ENCODE measurements at places on chromosomes 3 and 15. TPM values are rescaled to one million over a fixed set of nuclear protein-coding genes. Genes with fewer than 3 reads are reported as not detected.

GRCh38 chr3:159513867-159514380 is 474.7 kb upstream of the IL12A start:
- H3K4me1 ChIP-seq = no peaks in the 10 kb centered on the region
- no peak overlapping the region for H3K27ac ChIP-seq
- H3K4me3 ChIP-seq = no peak overlapping the region
- no peaks in the 10 kb centered on the region for H3K27me3 ChIP-seq
- no peak for DNase-seq

DNA sequence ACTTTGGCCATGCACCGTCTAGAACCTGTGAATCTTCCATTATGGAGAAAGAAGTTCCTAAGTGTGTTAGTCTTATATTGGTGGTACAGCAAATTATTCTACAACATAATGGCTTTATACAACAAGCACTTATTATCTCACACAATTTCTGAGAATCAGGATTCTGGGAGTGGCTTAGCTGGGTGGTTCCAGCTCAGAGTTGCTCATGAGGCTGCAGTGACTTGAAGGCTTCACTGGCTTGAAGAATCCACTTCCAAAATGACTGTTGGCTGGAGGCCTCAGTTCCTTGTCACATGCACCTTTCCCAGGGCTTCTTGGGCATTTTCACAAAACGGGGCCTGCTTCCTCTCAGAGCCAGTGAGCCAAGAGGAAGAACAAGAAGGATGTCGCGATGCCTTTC is 82.3 kb upstream of the RNF7 start:
- H3K27ac ChIP-seq = no peak overlapping the region
- H3K4me1 ChIP-seq = peaks cover 7% of the 10 kb centered on the region
- peaks cover 33% of the 10 kb centered on the region for H3K27me3 ChIP-seq
- no peak for DNase-seq
- no peak overlapping the region for H3K4me3 ChIP-seq
- H3K36me3 ChIP-seq = no peaks in the 10 kb centered on the region

The KY gene
- total RNA-seq = not detected

The MINAR1 gene
- 0.29 TPM for total RNA-seq

DNA sequence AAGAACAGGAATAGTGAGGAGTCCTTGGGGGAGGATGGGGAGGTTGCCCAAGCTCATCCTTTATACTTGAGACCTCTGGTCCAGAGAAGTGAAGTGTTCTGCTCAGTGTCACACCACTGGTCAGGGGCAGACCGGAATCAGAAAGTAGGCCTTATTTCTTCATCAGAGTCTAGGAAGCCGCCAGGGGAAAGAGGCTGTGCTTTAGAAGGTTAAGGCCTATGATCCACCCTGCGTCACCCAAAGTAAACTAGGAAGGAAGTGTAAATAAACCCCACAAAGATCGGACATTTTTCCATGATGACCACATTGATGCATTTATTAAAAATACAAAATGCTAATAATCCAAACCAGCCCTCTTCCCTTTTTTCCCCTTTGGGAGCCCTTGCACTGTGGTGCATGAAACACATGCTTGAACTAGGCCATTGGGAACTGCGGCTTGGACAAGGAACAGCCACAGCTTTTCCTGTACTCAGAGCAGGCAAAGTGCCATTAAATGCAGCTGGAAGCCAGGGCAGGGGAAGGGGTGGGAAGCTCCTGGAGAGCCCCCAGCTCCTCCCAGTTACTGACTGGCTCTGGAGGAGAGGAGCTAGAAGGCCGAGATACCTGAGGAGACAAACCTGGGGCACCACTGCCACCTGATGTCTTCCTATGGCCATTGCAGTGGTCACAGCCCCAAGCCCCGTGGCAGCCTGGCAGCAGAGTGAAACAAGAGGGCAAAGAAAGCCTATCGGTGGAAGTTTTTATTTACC is 37.0 kb downstream of the CDC25A start:
- H3K27ac ChIP-seq = no peak overlapping the region
- H3K27me3 ChIP-seq = no peaks in the 10 kb centered on the region
- no peaks in the 10 kb centered on the region for H3K36me3 ChIP-seq
- peak; percentile 80 for DNase-seq
- no peaks in the 10 kb centered on the region for H3K4me1 ChIP-seq
- H3K4me3 ChIP-seq = no peak overlapping the region

DNA sequence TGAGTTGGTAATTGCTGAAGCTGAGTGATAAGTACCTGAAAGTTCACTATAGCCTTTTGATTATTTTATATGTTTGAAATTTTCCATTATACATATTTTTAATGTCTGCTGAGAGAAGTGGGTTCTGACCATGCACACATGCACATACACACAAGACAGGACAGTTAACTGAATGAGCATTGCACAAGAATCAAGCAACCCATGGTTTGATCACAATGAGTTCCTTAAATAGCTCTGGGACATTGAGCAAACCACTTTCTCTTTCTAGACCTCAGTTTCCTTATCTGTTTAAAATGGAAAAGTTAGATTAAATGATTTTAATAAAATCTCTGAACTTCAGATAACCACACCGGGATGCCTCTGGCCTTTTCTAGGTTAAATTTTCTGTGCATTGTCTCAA is 26.7 kb downstream of the SNTN start:
- no peaks in the 10 kb centered on the region for H3K4me1 ChIP-seq
- no peaks in the 10 kb centered on the region for H3K27me3 ChIP-seq
- no peak overlapping the region for H3K27ac ChIP-seq
- DNase-seq = no peak
- H3K4me3 ChIP-seq = no peak overlapping the region

- no peaks in the 10 kb centered on the region for H3K36me3 ChIP-seq
- no peak overlapping the region for H3K4me3 ChIP-seq
- H3K4me1 ChIP-seq = peaks cover 10% of the 10 kb centered on the region
- DNase-seq = peak; percentile 29
- no peaks in the 10 kb centered on the region for H3K27me3 ChIP-seq
Observed at GRCh38 chr3:95705786-95706418, 1108.5 kb upstream of the EPHA6 start.

- peaks cover 4% of the 10 kb centered on the region for H3K4me1 ChIP-seq
- no peak overlapping the region for H3K4me3 ChIP-seq
- H3K36me3 ChIP-seq = no peaks in the 10 kb centered on the region
- no peak for DNase-seq
Observed at GRCh38 chr3:107841831-107842230, 249.0 kb downstream of the CD47 start.

The CHCHD6 gene
- total RNA-seq = 12.7 TPM

- H3K4me3 ChIP-seq = no peak overlapping the region
- no peaks in the 10 kb centered on the region for H3K4me1 ChIP-seq
- H3K27me3 ChIP-seq = peaks cover 2% of the 10 kb centered on the region
- no peaks in the 10 kb centered on the region for H3K36me3 ChIP-seq
- no peak overlapping the region for H3K27ac ChIP-seq
- DNase-seq = no peak
Observed at GRCh38 chr3:127373441-127374085, 85.7 kb upstream of the PRR20G start.

GRCh38 chr15:49855917-49856637 is 235.2 kb downstream of the DTWD1 start:
- H3K36me3 ChIP-seq = no peaks in the 10 kb centered on the region
- no peaks in the 10 kb centered on the region for H3K4me1 ChIP-seq
- no peaks in the 10 kb centered on the region for H3K27me3 ChIP-seq
- no peak overlapping the region for H3K27ac ChIP-seq

The AQP9 gene
- total RNA-seq = 0.17 TPM

GRCh38 chr3:128698211-128699047 is 27.6 kb upstream of the RAB7A start:
- DNase-seq = peak; percentile 30
- no peaks in the 10 kb centered on the region for H3K36me3 ChIP-seq

DNA sequence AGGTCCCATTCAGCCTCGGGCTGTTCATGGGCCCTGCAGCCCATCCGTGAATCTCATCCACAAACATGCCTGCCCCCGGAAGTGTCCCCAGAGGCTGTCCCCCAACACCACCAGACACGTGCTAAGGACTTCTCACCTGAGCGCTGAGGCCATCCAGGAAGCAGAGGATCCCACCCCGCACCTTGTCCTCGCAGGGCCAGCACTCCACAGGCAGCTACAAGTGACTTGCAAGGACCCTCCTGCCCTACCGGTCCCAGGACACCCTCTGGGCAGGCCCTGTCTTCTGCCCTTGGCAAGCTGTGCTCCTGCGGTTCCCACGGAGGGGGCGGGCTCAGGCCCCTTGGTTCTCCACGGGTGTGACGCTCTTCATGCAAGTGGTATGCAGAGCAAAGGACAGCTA is 146.0 kb downstream of the NUP210 start:
- no peaks in the 10 kb centered on the region for H3K36me3 ChIP-seq
- no peak for DNase-seq
- peaks cover 13% of the 10 kb centered on the region for H3K27me3 ChIP-seq
- no peak overlapping the region for H3K27ac ChIP-seq

DNA sequence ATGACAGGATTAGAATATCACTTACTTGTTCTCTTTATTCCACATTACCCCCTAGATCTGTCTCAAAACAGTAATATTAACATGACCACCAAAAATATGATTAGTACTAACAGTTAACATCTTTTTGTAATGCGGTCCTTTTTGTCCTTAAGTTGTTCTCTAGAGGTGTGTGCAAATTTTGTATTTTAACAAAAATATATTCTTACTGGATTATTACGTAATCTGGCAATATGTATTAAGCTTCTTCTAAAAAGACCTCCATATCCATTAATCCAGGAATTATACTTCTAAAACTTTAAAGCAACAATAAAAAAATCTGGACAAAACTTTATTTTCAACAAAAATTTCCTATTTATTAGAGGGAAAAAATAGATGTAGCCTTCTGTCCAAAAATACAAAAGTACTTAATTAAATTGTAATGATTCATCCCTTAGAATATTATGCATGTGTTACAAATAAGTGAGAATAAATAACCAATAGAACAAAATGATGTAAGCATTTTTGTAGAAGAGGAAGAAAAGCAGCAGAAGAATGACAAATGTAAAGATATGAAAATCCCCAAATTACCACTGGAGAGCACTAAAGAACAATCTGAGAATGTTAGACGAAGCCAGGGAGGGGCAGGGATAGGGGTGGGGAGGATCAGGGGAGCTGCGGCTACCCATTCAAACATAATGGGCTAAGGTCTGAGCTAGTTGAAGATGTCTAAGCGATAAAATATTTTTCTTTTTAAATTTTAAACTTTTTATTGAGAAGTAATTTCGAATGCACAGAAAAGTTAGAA is 945.6 kb downstream of the MCTP2 start:
- DNase-seq = no peak
- H3K27ac ChIP-seq = no peak overlapping the region
- no peak overlapping the region for H3K4me3 ChIP-seq
- H3K27me3 ChIP-seq = no peaks in the 10 kb centered on the region

GRCh38 chr3:5758699-5759098 is 571.2 kb downstream of the EDEM1 start:
- no peaks in the 10 kb centered on the region for H3K36me3 ChIP-seq
- no peaks in the 10 kb centered on the region for H3K4me1 ChIP-seq
- H3K4me3 ChIP-seq = no peak overlapping the region
- no peaks in the 10 kb centered on the region for H3K27me3 ChIP-seq

- no peak overlapping the region for H3K27ac ChIP-seq
- no peaks in the 10 kb centered on the region for H3K36me3 ChIP-seq
- no peaks in the 10 kb centered on the region for H3K4me1 ChIP-seq
- H3K4me3 ChIP-seq = no peak overlapping the region
- no peak for DNase-seq
Observed at GRCh38 chr3:104909721-104910120, 457.0 kb upstream of the ALCAM start.

The STARD5 gene
- 7.3 TPM for total RNA-seq

GRCh38 chr15:71335591-71335990 is 220.3 kb downstream of the THSD4 start:
- no peak overlapping the region for H3K4me3 ChIP-seq
- H3K36me3 ChIP-seq = no peaks in the 10 kb centered on the region
- H3K4me1 ChIP-seq = peaks cover 9% of the 10 kb centered on the region
- DNase-seq = no peak

- no peaks in the 10 kb centered on the region for H3K36me3 ChIP-seq
- no peak overlapping the region for H3K27ac ChIP-seq
- no peak for DNase-seq
- peaks cover 21% of the 10 kb centered on the region for H3K4me1 ChIP-seq
- H3K27me3 ChIP-seq = no peaks in the 10 kb centered on the region
Observed at GRCh38 chr3:196162679-196163078, 48.5 kb downstream of the ZDHHC19 start.

GRCh38 chr3:34851137-34851536 is 788.2 kb upstream of the ARPP21 start:
- H3K27ac ChIP-seq = no peak overlapping the region
- H3K4me1 ChIP-seq = no peaks in the 10 kb centered on the region
- no peak overlapping the region for H3K4me3 ChIP-seq
- no peaks in the 10 kb centered on the region for H3K36me3 ChIP-seq
- DNase-seq = no peak

The ERICH6 gene
- not detected for total RNA-seq

- DNase-seq = no peak
- no peaks in the 10 kb centered on the region for H3K27me3 ChIP-seq
- H3K4me1 ChIP-seq = peaks cover 39% of the 10 kb centered on the region
- H3K4me3 ChIP-seq = no peak overlapping the region
- H3K27ac ChIP-seq = peak overlapping the region; percentile 26
Observed at GRCh38 chr3:67737906-67738865, 83.8 kb upstream of the SUCLG2 start.

The EPHB3 gene
- not detected for total RNA-seq

- H3K4me1 ChIP-seq = no peaks in the 10 kb centered on the region
- H3K36me3 ChIP-seq = no peaks in the 10 kb centered on the region
- no peak overlapping the region for H3K27ac ChIP-seq
- H3K4me3 ChIP-seq = no peak overlapping the region
- DNase-seq = no peak
Observed at GRCh38 chr3:63706321-63707085, 54.0 kb downstream of the SNTN start.

DNA sequence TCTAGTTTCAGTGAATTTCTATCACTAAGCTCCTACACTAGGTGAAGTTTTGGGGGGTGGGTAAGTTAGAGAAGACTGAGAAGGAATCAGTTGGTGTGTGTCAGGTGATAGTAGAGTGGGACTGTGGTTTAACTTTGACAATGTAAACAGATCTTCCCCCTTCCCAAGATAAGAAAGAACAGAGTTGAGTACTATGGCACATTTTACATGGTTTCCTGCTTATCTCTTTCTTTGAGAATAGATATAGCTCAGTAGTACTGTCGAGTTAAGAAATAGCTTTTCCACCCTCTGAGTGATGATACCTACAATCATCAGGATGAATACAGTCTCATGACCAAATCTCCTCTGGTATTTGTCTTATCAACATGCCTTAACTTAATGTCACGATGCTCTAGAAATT is 42.8 kb downstream of the GAP43 start:
- H3K27me3 ChIP-seq = no peaks in the 10 kb centered on the region
- no peaks in the 10 kb centered on the region for H3K36me3 ChIP-seq
- no peak for DNase-seq
- H3K4me1 ChIP-seq = peaks cover 34% of the 10 kb centered on the region

GRCh38 chr15:51904421-51904820 is 67.2 kb downstream of the LEO1 start:
- no peaks in the 10 kb centered on the region for H3K27me3 ChIP-seq
- no peak overlapping the region for H3K27ac ChIP-seq
- peaks cover 36% of the 10 kb centered on the region for H3K36me3 ChIP-seq
- H3K4me1 ChIP-seq = no peaks in the 10 kb centered on the region
- no peak for DNase-seq

GRCh38 chr15:101481917-101482525 is 7.5 kb downstream of the PCSK6 start:
- no peaks in the 10 kb centered on the region for H3K4me1 ChIP-seq
- no peak overlapping the region for H3K27ac ChIP-seq
- H3K27me3 ChIP-seq = peaks cover 10% of the 10 kb centered on the region
- no peaks in the 10 kb centered on the region for H3K36me3 ChIP-seq

The UQCC5 gene
- total RNA-seq = 12.9 TPM

GRCh38 chr15:94266789-94267188 is 35.4 kb downstream of the MCTP2 start:
- no peak for DNase-seq
- H3K27ac ChIP-seq = no peak overlapping the region
- peaks cover 4% of the 10 kb centered on the region for H3K36me3 ChIP-seq
- H3K4me3 ChIP-seq = no peak overlapping the region

GRCh38 chr3:155184011-155184410 is 103.9 kb downstream of the MME start:
- no peaks in the 10 kb centered on the region for H3K4me1 ChIP-seq
- no peak overlapping the region for H3K4me3 ChIP-seq
- H3K36me3 ChIP-seq = no peaks in the 10 kb centered on the region
- no peak overlapping the region for H3K27ac ChIP-seq

Measured in activated CD4-positive, alpha-beta memory T cell treated with anti-CD3 and anti-CD28 coated beads for 36 hours (primary cell).